ENCODE measurements at places on chromosomes 1 and 21.

- no peak for DNase-seq
Measured at GRCh38 chr1:117339866-117340700, 27.2 kb upstream of the MAN1A2 start.

DNA sequence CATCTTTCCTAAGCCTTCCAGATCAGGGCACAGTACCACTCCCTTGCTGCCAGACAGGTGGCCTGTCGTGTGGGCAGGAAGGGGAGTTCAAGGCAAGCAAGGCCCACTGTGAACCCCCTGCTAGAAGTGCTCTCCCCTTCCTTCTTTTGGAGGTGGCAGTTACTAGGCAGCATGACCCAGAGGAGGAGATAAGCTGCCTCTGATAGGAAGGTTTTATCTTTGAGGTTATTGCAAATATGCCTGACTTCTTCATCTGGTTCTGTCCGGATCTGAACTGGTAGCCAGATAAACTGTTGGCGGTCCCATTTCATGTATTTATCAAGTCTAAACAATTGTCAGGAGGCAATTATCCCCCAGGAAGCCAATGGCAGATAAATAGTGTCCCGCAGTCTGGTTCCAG, 198.2 kb upstream of the LMO4 start:
- DNase-seq = no peak

- DNase-seq = no peak
Measured at GRCh38 chr1:110173466-110174105, 23.3 kb downstream of the SLC6A17 start.

- DNase-seq = no peak
Measured at GRCh38 chr1:234605983-234606783, 3.8 kb downstream of the IRF2BP2 start.

All from stimulated activated CD4-positive, alpha-beta T cell treated with anti-CD3 and anti-CD28 coated beads, Interleukin-4, amount 100 ng/mL, for 48 hours (primary cell).